HL-60 (cell line): ENCODE measurements at places on chromosomes 12 and 14.
A peak's percentile ranks its signal among the peaks of the same experiment; 100 is the strongest.

- no peak for DNase-seq
Observed at GRCh38 chr12:128425666-128426331, 158.8 kb downstream of the TMEM132C start.

DNA sequence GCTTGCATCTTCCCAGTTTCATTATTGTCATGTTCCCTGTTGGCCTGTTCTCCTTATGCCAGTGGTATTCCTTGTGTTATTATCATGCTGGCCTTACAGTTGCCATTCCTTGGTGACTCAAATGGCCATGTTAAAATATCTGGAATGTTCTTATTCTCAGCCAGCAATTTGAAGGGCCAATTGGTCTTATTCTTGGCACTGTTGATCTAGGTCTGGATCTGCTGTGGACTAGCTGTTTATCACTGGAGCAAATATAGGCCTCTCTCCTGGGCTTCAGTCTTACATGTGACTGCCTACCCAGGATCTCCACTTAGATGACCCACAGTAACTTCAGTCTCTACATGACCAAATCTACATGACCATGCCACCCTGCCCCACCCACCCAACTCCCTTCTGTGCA is 5.4 kb downstream of the CIPC start:
- DNase-seq, result no peak

GRCh38 chr14:93780813-93781400 is 7.4 kb downstream of the PRIMA1 start:
- no peak for DNase-seq

GRCh38 chr12:26080911-26081310 is 43.9 kb downstream of the BHLHE41 start:
- peak; percentile 57 for DNase-seq

DNA sequence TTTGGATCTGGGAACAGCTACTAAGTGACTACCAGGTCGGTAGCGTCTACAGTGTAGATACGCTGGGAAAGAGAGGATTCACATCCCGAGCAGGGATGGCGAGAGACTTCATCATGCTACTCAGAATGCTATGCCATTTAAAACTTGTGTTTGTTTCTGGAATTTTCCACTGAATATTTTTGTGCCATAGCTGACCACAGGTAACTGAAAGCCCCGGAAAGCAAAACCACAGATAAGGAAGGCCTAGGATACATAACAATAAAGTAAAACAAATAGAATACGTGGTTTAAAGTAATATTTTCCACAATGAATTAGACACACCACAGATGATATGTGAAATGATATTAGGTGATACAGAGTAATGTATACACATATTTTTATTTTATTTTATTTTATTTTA is 7.9 kb upstream of the HCAR1 start:
- DNase-seq, result no peak

DNA sequence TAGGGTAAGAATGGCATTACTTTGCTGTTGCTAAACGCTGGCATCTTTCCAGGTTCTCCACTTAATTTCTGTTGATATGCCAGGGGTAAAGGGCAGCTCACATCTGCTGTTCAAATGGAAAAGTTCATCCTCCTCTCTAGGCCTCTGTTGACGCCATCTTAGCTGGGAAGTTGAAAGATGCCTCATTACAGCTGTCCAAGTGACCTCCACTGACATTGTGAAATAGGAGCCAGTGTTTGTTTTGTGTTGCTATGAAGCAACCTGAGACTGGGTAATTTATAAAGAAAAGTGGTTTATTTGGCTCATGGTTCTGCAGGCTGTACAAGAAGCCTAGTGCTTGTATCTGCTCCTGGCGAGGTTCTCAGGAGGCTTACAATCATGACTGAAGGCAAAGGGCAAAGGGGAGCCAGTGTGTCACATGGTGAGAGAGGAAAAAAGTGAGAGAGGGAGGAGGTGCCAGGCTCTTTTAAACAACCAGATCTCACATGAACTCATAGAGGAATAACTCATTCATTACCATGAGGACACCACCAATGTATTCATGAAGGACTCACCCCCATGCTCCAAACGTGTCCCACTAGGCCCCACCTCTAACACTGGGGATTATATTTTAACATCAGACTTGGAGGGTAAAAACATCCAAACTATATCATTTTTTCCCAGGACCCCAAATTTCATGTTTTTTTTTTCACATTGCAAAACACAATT is 3.2 kb upstream of the ADAM21 start:
- no peak for DNase-seq

DNA sequence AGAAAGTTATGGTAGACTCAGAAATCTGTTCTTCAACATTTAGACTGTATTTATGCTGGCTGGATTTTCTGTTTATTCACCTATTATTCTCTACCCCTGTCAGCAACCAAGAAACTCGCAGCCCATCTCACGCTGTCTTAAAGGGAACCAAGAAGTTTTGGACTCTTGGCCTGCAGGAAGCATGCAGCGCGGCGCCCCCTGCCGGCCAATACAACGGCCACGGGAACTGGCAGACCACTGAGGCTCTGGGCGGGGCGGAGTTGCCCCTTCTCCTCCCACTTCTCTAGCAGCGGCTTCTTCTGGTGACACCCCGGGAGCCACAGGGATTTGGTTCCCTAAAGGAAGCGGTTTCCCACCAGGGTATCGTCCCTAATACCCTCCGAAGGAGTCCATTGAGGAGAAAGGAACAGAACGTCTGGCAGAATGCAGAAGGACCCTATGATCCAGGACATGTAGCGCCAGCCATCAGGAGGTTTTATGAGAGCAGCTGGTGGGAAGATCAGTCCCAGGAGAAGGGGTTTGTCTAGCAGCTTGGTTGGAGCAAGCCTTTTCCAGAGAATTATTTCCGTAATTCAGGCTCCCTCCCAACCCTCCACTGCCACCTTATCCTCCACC is 21.0 kb upstream of the RNASE2 start:
- DNase-seq, result no peak

DNA sequence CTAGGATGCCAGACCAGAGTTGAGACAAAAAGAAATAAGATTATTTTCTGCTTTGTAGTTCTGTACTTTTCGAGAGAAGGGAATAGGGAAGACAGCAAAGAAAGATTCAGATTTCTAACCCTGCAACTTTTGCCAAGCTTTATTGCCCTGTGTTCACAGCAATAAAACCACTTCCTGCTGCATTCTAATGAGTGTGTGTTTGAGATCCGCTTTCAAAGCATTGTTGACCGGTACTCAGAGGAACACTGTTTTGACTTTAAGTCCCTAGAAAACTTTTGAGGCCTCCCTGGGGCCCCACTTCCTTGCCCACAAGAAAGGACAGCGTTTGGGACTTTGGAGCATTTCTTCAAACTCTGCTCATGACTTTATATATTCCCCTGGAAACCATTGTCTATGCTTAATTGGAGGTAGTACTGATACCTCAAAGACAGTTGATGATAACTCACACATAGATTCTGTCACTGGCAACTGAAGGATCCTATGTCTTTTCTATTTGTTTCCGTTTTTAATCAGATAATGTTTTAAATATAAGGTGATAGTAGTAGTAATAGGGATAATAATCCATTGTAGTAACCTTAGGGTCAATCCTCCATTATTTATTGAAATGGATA is 1.3 kb downstream of the RNASE6 start:
- no peak for DNase-seq

DNA sequence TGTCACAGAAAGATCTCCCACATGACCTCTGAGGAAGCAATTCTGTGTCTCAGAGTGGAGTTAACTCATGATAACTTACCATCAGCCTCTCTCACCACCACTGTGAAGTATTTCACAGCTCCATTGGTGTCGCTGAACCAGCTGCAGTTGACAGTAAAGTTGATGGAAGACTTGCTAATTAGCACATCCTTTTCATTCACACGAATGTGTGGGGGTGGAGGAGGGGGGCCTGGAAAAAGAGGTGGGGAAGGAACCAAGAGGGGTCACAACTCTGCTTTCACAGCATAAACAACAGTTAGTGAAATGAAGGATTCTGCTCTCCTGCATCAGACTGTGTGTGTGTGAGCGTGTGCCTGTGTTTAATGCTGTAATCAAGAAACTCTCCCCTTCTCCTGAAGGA is 82.1 kb downstream of the PTPRB start:
- no peak for DNase-seq

DNA sequence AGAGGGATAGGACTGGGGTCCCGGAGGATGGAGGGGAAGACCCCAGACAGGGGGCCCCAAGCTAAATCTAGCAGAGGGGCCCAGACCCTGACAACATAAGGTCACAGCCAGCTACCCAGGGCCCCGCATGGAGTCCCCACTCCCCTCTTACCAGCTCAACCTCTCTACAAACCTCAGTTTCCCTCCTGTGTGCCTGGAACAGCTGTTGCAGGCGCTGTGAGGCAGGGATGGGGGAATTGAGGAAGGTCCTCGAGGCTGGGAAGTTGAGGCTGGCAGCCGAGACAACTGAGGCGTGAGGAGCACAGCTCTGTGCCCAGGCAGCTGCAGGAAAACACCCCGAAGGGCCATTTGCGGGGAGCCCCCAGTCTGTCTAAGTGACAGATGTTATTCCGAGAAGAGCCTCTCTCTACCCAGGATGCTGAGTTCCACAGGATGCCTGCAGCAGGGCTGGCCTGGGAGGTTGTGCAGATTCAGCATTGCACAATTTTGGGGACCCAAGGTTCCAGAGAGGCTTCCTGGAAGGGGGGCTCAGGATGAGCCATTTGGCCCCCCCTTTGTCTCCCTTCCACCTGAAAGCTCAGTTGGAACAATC is 42.7 kb upstream of the NCOR2 start:
- DNase-seq, result no peak

DNA sequence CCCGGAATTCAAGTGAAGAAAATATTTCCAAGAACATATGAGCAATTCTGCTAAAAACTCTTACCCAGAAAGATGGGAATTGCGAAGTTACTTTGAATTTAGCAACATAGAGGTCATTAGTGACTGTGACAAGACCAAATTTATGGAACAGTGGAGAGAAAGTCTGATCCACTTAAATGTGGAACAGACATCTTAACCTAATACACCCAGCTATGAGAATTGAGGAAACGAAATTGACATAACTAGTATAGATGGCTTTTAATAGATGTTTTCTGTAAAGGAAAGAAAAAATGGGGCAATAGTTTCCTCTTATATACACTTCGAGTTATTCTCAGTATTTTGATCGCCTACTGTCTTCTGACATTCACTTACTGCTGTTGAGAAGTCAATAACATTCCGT is 4.6 kb downstream of the OVCH1 start:
- no peak for DNase-seq

- DNase-seq, result no peak
Observed at GRCh38 chr12:32098112-32098511, 8.5 kb upstream of the BICD1 start.

DNA sequence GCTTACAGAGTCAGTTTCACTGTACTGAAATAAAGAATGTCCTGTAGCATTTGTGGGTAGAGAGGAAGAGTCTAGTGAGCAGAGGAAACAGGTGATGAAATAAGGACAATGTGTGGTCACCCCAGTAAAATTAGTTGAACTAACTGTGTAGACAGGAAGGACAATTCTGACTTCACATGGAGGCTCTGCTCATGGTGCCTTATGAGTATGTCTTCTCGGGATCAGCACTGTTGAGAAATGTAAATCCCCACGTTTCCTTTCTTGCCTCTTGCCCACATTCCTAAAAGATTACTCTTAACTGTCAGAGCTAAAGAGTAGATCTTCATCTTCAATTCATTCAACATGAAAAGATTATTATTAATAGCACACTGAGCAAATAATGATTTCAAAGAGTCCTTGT is 113.2 kb upstream of the FLRT2 start:
- peak; percentile 65 for DNase-seq

DNA sequence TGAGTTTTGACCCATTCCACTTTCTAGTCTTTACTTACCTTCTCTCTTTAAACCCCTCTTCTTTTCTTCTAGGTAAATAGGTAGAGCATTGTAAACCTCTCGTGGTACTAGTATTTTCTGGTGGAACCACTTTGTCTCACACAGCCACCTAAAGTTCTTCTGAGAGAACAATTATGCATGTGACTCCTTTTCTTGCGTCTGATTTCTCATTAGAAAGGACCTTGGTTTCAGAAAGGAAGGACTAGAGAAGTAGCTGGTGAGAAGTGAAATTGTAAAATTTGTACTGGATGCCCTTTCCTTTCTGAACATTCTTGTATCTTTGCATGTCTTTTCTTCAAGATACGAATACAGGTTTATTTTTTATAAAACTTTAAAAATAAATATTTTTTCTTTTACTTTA is 99.0 kb downstream of the NUBPL start:
- no peak for DNase-seq

- DNase-seq, result no peak
Observed at GRCh38 chr14:58724206-58724605, 86.4 kb downstream of the DACT1 start.

- no peak for DNase-seq
Observed at GRCh38 chr12:130337488-130338303, at the start of gene PIWIL1. TSS of gene PIWIL1 (plus strand) at chr12:130337887. CDS start at chr12:130342592, 4,705 bp downstream.

GRCh38 chr12:124734224-124734788 is 129.4 kb downstream of the SCARB1 start:
- DNase-seq, result peak; percentile 96
